ENCODE measurements at places on chromosomes 6 and 20.

- peak; percentile 55 for DNase-seq
Measured at GRCh38 chr20:46752728-46753127, 43.3 kb downstream of the SLC2A10 start.

DNA sequence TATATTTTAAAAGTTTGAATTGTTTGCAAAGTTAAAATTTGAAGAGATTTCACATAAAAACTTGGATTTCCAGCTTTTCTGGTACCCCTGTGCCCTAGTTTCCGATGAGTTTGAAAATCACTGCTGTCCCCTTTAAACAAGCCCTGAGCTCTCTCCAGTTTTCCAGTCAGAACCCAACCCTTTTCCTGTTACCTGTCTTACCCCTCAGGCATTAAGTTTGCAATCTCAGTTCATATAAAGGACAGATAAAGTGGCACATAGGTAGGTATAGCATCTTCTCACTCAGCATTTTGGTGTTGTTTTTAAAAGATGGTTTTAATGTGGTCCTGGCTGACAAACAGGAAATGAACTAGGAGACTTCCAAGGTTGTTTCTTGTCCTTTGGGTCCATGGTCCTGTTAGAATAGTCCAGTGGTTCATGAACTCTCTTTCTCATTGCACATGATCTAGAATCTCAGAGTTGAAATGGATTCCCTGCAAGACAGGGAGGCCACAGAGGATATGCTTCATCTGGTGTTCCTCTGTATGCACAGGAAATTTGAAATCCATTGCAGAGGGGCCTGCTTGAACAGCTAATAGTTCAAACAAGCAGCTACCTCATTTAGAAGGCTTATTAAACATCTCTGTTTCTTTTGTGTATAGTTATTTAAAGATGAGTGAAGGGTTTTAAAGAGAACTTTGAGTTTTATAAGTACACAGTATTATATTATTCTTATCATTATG, 82.7 kb downstream of the JAG1 start:
- DNase-seq: no peak

GRCh38 chr6:44002593-44003344, 124.5 kb downstream of the MRPL14 start:
- DNase-seq: no peak

- DNase-seq: no peak
Measured at GRCh38 chr6:14146506-14147096, 29.0 kb downstream of the CD83 start.

DNA sequence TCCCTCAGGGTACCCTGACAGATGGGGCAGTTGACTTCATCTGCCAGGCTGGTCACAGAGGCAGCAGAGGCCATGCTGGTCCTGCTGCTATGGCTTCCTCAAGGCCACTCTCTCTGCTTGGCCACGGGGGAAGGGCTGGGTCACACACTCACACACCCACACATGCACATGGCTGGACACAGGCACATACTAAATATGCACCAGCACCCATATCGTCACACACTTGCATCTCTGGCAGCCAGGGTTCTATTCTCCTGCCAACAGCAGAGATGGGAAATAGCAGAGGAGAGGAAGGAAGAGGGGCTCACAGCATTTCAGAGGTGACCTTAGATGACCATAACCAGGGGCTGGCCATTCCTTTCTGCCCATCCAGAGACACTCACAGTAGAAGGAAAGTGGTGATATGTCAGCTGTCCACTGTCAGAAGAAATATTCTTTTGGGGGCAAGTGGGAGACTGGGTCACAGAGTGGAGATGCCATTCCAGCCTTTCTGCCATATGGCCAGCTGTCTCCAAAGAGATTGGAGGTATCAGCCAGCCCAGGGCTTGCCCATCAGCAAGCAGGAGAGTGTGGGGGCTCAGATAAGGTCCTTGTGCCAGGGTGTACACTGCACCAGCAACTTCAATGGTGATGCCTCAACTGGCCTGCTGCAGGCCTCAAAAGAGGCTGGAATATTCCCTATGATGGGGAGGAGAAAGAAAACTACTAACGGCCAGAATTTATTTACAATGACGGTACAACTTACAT, at the start of gene TRIM10:
TSS of gene TRIM10 (minus strand) at position 427 of the 747 bp plus-strand sequence. CDS start at position 74, 353 bp downstream.
- DNase-seq: no peak

GRCh38 chr6:24692003-24692402, 25.1 kb downstream of the ACOT13 start:
- no peak for DNase-seq

DNA sequence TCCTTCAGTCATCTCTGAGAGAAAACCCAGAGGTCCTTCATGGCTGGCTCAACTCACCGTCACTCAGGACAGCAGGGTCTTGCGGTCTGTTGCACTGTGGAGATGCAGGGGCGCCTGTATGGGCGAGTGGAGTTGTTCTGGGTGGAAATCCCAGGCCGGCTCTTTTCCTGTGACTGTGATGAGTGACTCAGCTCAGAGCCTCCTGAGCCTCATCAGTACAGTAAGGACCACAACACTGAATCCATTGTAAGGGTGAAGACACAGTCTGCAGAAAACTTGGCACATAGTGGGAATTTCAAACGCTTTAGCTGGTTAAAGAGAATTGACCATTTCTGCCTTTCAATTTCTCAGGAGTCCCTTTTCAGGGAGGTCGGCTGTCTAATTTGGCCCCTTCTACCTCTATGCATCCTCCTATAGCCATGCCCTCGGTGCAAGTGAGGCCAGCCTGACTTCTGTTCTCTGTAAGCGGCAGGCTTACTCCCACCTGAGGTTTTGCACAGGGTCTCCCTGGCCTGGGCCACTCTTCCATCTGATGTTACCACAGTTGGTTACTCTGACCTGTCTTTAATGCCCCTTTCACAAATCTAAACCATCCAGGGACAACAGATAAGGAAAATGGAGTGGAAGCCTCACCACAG, 35.5 kb upstream of the TBXT start:
- DNase-seq: no peak

DNA sequence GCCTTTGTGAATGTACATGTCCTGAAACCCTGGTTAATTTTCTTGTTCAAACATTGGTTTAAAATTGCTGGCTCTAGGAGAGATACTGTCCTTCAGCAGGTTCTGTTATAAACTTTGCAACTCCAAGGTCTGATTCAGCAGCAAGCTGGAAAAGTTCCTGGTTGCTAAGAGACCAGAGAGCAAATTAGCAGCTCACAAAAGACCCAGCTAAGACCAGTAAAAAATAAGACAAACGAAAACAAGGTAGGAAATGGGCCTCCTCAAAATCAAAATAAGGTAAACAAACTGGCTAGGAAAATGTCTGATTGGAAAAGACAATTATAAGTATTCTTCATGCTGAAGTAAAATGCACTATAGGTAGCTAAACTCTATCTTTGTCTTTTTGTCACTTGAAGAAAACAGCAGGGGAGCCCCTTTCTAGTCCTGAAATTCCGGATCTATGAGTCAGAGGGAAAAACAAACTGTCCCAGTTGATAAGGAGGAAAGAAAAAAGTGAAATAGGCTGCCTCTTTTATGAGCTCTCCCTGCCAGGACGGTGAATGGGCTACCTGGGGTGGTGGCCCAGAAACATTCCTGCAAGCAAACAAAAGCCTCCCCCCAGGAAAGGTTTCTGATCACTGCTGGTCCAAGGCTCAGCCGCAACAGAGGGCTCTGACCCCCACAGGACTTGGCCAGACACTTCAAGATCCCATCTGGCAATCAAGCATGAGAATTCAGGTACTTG, 41.6 kb downstream of the UNC5CL start:
- no peak for DNase-seq

DNA sequence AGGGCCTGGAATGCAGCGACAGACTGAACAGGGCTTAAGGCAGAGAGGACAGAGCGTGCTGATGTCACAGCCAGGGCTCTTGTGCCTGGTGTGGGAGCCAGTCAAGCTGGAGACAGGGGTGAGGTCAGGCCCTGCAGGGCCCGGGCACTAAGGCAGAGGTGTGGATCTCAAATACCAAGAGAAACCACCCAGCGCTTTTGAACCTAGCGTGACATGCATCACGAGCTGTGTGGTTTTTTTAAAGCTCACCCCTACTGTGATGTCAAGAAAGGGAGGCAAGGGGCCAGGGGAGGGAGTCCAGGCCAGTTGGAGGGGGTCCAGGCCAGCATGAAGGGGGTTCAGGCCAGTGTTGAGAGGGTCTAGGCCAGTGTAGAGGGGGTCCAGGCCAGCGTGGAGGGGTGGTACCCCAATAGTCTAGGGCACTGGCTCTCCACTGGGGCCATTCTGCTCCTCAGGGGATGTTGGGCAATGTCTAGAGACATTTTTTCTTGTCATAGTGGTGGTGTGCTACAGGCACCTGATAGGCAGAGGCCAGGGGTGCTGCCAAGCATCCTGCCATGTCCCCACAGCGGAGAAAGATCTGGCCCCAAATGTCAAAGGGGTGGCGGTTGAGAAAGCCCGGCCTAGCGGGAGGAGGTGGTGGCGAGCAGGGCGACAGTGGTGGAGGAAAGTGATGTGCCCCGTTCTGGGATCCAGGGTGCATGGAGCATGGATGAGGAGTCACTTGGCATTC, 42.6 kb downstream of the RBM38 start:
- no peak for DNase-seq

DNA sequence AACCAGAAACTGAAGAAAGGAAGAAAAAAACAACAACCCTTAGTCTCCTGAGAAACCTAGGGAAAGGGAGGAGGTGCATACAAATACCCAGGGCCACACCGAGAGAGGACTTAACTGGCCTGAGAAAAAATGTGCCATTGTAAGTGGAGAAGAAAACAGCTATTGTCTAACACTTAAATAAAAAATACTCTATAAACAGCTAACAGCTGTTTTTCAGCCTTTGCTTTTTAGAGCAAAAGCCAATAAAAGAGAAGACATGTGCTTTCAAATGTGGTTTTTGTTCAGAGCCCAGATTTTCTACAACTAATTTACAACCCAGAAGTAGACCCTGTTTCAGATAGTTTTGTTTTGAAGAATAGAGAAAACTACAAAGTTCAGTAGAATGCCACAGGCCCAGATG, 56.0 kb upstream of the SLC22A16 start:
- DNase-seq: no peak

DNA sequence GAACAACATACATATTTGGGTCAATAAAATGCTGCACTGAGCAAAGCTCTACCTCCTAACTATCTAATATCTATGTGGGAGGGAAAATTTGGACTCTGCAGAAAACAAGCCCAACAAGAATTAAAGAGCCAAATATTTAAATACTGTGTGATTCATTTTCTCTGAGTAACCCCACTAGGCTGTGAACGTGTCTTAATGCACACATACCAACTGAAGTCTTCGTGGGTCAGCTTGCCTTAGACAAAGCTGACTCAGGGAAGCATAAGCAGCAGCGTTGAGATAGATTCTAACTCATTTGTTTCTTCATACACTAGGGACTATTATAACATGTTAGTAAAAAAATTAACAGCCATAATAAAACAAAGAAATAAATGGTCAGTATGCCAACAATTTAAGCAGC, 114.3 kb downstream of the GJA1 start:
- no peak for DNase-seq

GRCh38 chr20:57288651-57289277, 22.3 kb upstream of the BMP7 start:
- DNase-seq: no peak

DNA sequence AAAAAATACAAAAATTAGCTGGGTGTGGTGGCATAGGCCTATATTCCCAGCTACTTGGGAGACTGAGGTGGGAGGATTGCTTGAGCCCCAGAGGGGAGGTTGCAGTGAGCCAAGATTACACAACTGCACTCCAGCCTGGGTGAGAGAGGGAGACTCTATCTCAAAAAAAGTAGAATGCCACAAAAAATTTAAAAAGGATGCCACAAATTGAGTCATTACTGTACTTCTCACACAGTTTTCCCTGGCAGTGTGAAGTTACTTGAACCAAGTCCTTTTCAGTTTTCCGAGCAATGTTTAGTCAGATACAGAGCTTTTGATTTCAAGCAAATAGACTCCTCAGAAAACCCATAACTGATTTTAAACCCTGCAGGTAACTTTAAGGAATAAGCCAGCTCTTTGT, 53.3 kb downstream of the TNFRSF21 start:
- no peak for DNase-seq

- no peak for DNase-seq
Measured at GRCh38 chr6:131683479-131683878, 17.7 kb downstream of the OR2A4 start.

GRCh38 chr6:107418118-107418517, 41.2 kb downstream of the PDSS2 start:
- no peak for DNase-seq

DNA sequence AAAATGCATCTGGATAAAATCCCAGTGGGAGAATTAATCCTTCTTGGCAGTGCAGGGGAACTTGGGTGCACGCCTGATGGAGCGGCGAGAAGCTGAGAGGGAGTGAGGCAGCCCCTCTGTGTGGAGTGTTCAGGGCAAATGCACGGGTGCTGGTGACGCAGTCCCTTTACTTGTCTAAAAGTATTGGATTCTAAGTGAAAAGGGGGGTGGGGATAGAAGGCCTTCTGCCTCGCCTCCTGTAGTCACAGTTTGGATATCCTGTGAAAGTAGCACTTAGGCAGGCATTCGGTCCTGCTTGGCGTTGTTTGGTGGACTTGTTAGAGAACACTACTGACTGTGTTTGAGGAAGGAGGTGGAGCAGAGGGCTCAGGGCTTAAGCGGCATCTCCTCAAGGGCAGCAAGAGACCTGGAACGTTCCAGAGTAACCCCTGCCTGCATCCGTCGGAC, 39.3 kb downstream of the PHACTR3 start:
- no peak for DNase-seq

DNA sequence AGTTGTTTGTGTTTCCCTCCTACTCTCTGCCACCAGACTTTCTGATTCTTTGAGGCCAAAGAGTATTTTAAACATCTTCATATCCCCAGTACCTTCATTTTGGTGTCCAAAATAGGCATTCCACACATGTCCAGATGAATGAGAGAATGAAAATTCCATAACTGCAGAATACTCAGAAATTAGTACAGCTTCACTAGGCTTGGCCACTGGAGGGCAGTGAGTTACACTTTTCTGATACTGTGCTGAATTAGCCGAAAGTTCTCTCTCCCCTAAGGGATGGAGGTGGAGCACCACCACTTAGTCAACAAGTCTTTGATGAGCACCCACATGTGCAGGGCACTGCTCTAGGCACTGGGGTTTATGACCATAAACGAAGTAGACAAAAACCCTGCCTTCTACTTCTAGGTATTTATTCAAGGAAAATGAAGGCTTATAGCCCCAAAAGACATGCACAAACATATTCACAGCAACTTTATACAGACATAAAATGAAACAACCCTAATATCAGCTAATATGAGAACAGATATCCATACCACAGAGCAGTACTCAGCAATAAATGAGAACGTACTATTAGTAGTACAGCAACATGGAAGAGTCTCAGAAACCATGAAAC, 46.1 kb upstream of the TMEM217 start:
- no peak for DNase-seq

DNA sequence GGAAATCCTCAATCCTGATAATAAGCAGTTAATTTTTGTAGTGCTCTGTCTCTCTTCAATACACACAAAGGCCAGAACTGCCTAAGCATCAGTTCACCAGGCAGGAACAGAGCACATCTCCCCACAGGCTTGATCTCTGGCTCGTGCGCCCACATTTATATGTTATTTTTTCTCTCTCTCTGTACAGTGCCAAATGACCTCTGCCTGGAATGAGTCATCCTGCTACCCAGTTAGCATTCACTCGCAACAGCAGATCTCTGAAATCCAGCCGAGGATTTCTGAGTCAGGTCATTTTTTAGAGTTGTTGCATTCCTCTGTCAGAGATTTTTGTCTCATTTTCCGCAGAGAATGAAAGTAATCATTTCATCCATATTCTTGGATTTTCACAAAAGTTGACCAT, 107.1 kb downstream of the COL12A1 start:
- no peak for DNase-seq

- DNase-seq: no peak
Measured at GRCh38 chr6:29933955-29934354, 8.4 kb upstream of the HLA-A start.
